ENCODE measurements at places on chromosomes 4 and X.

- H3K4me3 ChIP-seq, result no peak overlapping the region
- H3K27me3 ChIP-seq, result no peaks in the 10 kb centered on the region
- no peak for DNase-seq
- H3K36me3 ChIP-seq, result no peaks in the 10 kb centered on the region
These were observed 1028.1 kb downstream of the C4orf33 start for GRCh38 chr4:130124066-130124465.

GRCh38 chr4:34845926-34846325, 1398.4 kb downstream of the ARAP2 start:
- DNase-seq, result no peak
- no peaks in the 10 kb centered on the region for H3K4me1 ChIP-seq
- no peak overlapping the region for H3K4me3 ChIP-seq
- no peak overlapping the region for H3K27ac ChIP-seq
- no peaks in the 10 kb centered on the region for H3K27me3 ChIP-seq

DNA sequence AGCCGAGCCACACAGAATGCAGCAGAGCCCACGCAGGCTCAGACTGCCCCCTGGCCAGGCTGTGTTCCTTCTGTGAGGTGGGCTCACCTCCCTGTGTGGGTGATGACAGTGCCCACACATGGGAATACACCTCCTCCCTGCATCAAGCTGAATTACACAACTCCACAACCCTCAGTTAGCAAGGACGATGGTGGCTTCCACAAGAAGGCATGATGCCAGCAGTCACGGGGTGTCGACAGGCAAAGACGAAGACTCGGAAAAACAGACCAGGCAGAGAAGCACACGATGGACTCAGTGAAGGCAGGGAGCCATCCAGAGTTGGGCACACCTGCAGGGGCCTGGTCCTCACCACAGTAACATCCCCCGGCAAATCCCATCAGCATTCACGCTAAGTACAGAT, 12.1 kb downstream of the LETM1 start:
- no peaks in the 10 kb centered on the region for H3K4me1 ChIP-seq
- peaks cover 11% of the 10 kb centered on the region for H3K36me3 ChIP-seq
- no peak overlapping the region for H3K4me3 ChIP-seq
- no peaks in the 10 kb centered on the region for H3K27me3 ChIP-seq

GRCh38 chrX:55028040-55028439, 2.7 kb downstream of the ALAS2 start:
- no peak overlapping the region for H3K27ac ChIP-seq
- H3K27me3 ChIP-seq, result no peaks in the 10 kb centered on the region
- no peaks in the 10 kb centered on the region for H3K36me3 ChIP-seq
- no peak overlapping the region for H3K4me3 ChIP-seq
- DNase-seq, result no peak
- no peaks in the 10 kb centered on the region for H3K4me1 ChIP-seq

DNA sequence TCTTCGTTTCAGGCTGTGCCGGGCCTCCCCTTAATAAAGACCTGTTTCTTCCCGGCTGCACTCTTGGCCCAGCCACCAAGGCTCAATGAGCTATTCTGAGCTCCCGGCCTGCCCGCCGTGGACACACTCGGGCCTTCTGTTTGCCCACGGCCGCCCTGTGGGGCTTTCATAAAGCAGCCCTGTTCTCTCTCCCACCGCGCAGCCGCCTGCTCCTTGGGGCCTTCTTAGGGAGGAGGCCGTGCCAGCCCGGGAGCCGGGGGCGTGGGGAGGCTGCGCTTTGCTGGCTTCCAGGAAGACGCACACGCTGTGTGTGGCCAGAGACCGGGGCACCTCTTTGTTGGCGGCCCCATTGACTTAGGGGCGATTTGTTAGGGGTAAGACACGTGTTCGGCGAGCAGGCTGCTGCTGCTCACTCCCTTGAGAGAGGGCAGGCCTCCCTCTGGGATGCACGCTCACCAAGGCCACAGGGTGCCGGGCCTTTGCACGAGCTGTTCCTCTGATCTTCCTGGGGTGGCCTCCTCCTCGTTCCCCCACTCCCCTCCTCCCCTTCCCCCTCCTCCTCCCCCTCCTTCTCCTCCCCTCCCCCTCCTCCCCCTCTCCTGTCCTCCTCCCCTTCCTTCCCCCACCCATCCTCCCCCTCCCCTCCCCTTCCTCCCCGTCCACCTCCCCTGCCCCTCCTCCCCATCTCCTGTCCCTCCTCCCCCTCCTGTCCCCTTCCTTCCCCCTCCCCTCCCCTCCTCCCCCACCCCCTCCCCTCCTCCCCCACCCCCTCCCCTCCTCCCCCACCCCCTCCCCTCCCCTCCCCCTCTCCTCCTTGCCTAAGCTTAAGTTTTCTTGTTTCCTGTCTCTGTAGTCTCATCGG, 11.3 kb downstream of the BLOC1S4 start:
- no peaks in the 10 kb centered on the region for H3K27me3 ChIP-seq
- no peaks in the 10 kb centered on the region for H3K36me3 ChIP-seq
- H3K4me1 ChIP-seq, result no peaks in the 10 kb centered on the region
- no peak overlapping the region for H3K4me3 ChIP-seq
- no peak for DNase-seq

GRCh38 chr4:1136048-1136447, 22.7 kb upstream of the RNF212 start:
- H3K4me3 ChIP-seq, result no peak overlapping the region
- H3K27ac ChIP-seq, result no peak overlapping the region
- H3K36me3 ChIP-seq, result no peaks in the 10 kb centered on the region
- no peaks in the 10 kb centered on the region for H3K27me3 ChIP-seq
- no peaks in the 10 kb centered on the region for H3K4me1 ChIP-seq

DNA sequence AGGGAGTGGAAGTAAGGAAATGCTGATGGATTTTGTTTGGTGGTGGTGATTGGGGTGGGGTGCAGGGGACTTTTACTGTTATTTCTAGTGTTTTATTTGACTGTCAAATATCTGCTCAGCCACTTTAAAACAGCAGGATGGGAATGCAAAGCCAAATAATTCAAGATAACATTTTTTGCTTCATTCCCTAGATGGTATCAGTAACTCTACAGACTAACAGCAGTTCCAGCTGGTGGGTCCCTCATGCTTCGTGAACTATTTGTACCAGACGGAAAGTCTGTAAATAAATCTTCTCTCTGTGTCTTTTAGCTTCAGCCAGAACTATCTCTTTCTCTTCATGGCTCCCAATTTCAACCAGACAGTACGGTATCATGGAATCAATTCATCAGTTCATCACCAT, 27.5 kb downstream of the GPR143 start:
- no peak overlapping the region for H3K4me3 ChIP-seq
- no peaks in the 10 kb centered on the region for H3K27me3 ChIP-seq
- no peaks in the 10 kb centered on the region for H3K36me3 ChIP-seq
- no peaks in the 10 kb centered on the region for H3K4me1 ChIP-seq
- H3K27ac ChIP-seq, result no peak overlapping the region

DNA sequence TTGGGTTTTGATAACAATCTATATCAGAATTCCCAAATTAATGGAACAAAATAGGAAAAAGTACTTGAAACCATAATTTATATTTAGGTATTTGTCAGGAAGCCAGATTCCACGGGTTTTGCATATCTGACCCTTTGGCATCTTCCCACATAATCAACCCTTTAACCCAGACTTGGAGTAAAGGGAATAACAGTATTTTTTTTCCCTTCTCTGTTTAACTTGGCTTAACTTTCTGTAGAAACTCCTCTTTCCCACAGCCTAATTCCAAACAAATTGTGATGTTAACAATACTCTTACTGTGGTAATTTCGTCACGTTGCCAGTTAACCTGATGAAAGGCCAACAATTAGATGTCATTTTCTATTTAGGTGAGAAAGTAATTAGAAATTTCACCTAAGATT, 49.4 kb upstream of the GUCY1A1 start:
- no peaks in the 10 kb centered on the region for H3K4me1 ChIP-seq
- H3K27ac ChIP-seq, result no peak overlapping the region
- H3K4me3 ChIP-seq, result no peak overlapping the region
- DNase-seq, result no peak
- no peaks in the 10 kb centered on the region for H3K36me3 ChIP-seq
- no peaks in the 10 kb centered on the region for H3K27me3 ChIP-seq

DNA sequence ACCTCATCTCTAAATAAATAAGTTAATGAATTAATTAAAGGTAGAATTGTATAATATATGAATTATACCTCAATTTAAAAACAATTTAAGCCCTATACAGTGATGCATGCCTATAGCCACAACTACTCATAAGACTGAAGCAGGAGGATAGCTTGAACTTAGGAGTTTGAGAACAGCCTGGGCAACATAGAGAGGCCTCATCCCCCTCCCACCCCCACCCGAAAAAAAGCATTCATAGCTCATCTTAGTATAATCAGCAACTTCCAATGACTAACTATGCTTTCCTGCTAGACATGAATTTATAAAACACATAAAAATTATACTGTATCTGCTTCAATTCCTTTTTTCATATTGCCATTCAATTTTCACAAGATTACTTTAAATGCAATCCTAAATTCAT, 1.6 kb downstream of the LRBA start:
- no peaks in the 10 kb centered on the region for H3K4me1 ChIP-seq
- peak overlapping the region; percentile 19 for H3K4me3 ChIP-seq
- no peak for DNase-seq
- H3K27ac ChIP-seq, result no peak overlapping the region
- H3K27me3 ChIP-seq, result no peaks in the 10 kb centered on the region

DNA sequence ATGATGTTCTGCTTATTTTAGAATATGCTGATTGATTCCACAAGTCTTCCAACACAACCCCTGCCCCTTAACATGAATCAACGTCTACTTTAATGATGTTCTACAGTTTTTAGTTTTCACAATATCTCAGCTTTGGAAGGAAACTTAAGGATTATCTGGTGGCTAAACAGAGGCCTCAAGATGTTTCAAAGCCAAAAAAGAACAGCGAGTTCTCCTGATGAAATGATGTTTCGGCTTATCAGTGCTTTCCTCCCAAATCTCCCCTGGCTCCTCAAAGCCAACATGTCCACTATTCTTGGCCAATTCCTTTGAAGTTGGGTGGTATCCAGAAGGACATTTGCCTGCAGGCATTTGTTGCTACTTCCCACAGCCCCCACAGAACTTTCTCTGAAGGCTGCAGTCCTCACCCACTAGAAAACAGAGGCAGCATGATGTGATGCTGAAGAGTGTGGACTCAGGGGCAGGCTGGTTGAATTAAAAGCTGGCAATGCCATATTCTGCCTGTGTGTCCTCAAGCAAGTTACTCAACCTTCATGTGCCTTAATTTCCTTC, 87.3 kb downstream of the ADGRG4 start:
- no peak overlapping the region for H3K4me3 ChIP-seq
- no peaks in the 10 kb centered on the region for H3K27me3 ChIP-seq
- no peak for DNase-seq

DNA sequence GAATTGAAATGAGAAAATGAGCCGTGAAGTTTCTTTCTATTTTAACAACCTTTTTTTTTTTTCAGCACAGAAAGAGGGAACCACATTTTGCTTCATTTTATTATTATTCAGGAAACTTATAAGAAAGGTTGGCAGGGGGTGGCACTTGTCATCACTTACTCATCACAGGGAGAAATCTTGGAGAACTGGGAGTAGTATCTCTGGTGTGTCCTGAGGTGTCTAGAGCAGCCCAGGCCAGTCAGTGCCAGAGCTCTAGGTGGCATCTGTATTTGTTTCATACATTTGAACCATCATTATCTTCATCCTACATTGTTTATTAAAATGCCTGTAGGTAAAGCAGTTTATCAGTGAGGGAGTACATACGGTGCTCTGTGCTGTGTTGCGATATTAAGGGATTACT, 43.8 kb upstream of the ARHGAP24 start:
- no peaks in the 10 kb centered on the region for H3K36me3 ChIP-seq
- no peak for DNase-seq
- no peaks in the 10 kb centered on the region for H3K4me1 ChIP-seq
- no peak overlapping the region for H3K27ac ChIP-seq
- no peak overlapping the region for H3K4me3 ChIP-seq
- no peaks in the 10 kb centered on the region for H3K27me3 ChIP-seq

DNA sequence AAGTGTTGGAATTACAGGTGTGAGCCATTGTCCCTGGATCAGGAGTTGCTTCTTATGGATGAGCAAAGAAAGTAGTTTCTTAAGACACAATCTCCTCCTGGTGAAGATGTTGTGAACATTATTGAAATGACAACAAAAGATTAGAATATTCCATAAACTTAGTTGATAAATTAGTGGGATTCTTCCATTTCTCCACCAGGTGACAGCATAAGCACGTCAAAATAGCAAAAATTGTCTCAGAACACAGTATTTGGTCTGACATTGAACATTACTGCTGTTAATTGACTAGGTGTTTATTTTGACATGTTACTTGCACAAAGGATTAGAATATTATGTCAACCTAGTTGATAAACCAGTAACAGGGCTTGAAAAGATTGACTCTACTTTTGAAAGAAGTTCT, 21.6 kb downstream of the CLDN34 start:
- H3K27me3 ChIP-seq, result no peaks in the 10 kb centered on the region
- no peaks in the 10 kb centered on the region for H3K4me1 ChIP-seq
- DNase-seq, result no peak

DNA sequence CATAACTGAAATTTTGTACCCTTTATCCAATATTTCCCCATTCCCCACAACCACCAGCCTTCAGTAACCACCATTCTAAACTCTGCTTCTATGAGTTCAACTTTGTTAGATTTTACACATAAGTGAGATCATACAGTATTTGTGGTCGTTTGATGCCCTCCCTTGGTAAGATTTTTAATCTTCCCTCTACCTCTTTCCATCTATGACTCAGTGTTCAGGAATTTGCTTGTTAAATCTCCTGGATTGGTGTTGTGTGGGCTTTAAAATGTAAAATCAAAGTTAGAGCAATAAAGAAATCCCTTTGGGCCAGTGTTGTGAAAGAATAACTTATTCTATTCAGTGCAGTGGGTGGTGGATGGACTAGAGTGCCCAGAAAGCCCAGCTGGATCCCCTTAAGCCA, 37.4 kb downstream of the SLC16A2 start:
- H3K4me1 ChIP-seq, result no peaks in the 10 kb centered on the region
- no peaks in the 10 kb centered on the region for H3K36me3 ChIP-seq
- DNase-seq, result no peak
- H3K27ac ChIP-seq, result no peak overlapping the region
- H3K4me3 ChIP-seq, result no peak overlapping the region

- no peak for DNase-seq
- H3K4me3 ChIP-seq, result no peak overlapping the region
- no peaks in the 10 kb centered on the region for H3K27me3 ChIP-seq
- H3K27ac ChIP-seq, result no peak overlapping the region
- no peaks in the 10 kb centered on the region for H3K4me1 ChIP-seq
These were observed 21.8 kb downstream of the TXLNG start for GRCh38 chrX:16807976-16808542.

GRCh38 chr4:107564326-107564725, 155.7 kb downstream of the PAPSS1 start:
- DNase-seq, result no peak
- H3K36me3 ChIP-seq, result no peaks in the 10 kb centered on the region
- H3K4me1 ChIP-seq, result no peaks in the 10 kb centered on the region
- H3K27ac ChIP-seq, result no peak overlapping the region
- no peaks in the 10 kb centered on the region for H3K27me3 ChIP-seq

DNA sequence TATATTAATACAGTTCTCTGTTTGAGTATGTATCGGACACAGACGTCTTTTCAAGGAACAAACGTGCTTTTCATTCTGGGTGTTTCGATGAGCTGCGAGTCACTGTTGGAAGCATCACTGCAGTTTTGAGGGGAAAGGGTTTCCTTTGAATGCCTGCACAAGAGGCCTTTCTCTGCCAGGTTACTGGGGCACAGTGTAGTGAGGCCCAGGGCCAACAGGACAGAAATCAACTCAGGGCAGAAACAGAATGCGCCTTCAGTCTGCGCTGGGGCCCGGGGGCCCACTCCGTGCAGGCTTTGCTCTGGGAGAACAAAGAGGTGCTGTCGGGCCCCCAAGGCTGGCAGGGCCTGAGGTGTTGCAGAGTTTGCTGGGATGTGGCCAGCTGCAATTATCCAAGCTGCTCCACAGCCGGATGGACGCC, 2.3 kb upstream of the PPP2R3B start:
- H3K27me3 ChIP-seq, result no peaks in the 10 kb centered on the region
- H3K27ac ChIP-seq, result no peak overlapping the region
- no peak for DNase-seq
- H3K4me3 ChIP-seq, result no peak overlapping the region
